ENCODE measurements at places on chromosomes 7 and 10.

GRCh38 chr10:58950618-58951017 lies 225.8 kb upstream of the PHYHIPL start:
- H3K36me3 ChIP-seq = no peaks in the 10 kb centered on the region
- no peaks in the 10 kb centered on the region for H3K27me3 ChIP-seq
- H3K4me1 ChIP-seq = peaks cover 2% of the 10 kb centered on the region
- DNase-seq = no peak

DNA sequence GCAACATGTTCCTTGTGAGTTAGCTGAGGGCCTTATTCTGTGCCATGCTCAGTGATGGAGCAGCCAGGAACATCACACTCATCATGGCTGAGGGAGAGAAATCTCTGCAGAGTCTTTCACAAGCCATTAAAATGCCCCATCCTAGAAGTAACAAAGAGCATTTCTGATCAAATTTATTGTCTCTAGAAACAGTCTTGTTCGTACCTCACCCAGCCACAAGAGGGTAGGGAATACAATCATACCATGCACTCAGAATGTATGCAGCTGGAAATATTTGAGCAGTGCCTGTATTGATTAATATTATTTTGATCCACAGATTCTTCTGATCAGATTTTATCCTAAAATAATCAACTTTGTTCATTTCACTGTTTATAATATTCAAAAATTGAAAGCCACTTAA lies 17.3 kb downstream of the VPS26A start:
- no peak overlapping the region for H3K4me3 ChIP-seq
- H3K36me3 ChIP-seq = no peaks in the 10 kb centered on the region
- H3K4me1 ChIP-seq = no peaks in the 10 kb centered on the region
- no peak for DNase-seq
- no peaks in the 10 kb centered on the region for H3K27me3 ChIP-seq
- H3K27ac ChIP-seq = no peak overlapping the region

DNA sequence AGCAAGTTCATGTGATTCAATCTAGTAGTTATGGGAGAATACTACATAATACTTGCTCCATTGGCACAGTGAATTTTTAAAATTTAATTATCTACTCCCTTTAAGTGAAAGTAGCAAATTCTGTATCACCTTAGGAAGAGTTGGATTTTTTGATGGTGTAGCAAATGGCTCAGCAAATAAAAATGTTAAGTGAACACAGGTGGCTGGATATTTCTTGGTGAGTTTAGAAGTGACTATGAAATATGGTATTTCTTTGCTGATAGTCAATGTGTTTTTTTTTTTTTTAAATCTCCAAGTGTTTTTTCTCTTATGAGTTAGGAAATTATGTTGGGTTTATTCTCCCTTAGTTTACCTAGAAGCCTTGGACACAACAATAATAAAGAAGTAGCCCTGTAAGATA lies 67.8 kb downstream of the CREM start:
- H3K36me3 ChIP-seq = no peaks in the 10 kb centered on the region
- H3K4me1 ChIP-seq = peaks cover 18% of the 10 kb centered on the region
- H3K27me3 ChIP-seq = no peaks in the 10 kb centered on the region
- no peak overlapping the region for H3K27ac ChIP-seq
- DNase-seq = no peak

- DNase-seq = no peak
- no peak overlapping the region for H3K27ac ChIP-seq
- peaks cover 7% of the 10 kb centered on the region for H3K4me1 ChIP-seq
Measured at GRCh38 chr10:118058371-118058770, 11.6 kb upstream of the RAB11FIP2 start.

DNA sequence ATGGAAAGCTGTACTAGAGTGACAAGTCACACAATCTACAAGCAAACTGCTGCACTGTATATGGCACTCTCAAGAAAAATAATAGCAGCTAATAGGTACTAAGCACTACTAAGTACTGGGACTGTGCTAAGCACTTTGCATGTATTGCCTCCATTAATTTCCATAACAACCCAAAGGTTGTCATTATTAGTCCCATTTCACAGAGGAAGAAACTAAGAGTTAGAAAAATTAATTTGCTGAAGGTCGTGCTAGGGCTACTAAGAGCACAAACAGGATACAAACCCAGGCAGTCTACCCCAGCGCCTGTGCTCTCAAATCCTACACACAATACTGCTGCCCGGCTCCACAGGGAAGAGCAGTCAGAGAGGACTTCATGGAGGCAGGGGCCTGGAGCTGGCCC lies 51.7 kb downstream of the DLG5 start:
- DNase-seq = no peak
- no peak overlapping the region for H3K4me3 ChIP-seq
- peaks cover 88% of the 10 kb centered on the region for H3K4me1 ChIP-seq
- H3K27me3 ChIP-seq = no peaks in the 10 kb centered on the region
- no peaks in the 10 kb centered on the region for H3K36me3 ChIP-seq

GRCh38 chr10:100735337-100736143 lies 9.8 kb upstream of the PAX2 start:
- no peaks in the 10 kb centered on the region for H3K36me3 ChIP-seq
- peaks cover 53% of the 10 kb centered on the region for H3K4me1 ChIP-seq
- peak overlapping the region; percentile 34 for H3K4me3 ChIP-seq
- no peak overlapping the region for H3K27ac ChIP-seq
- DNase-seq = no peak
- peaks cover 56% of the 10 kb centered on the region for H3K27me3 ChIP-seq

GRCh38 chr10:35783305-35783838 lies 141.3 kb upstream of the FZD8 start:
- no peak overlapping the region for H3K27ac ChIP-seq
- H3K36me3 ChIP-seq = no peaks in the 10 kb centered on the region
- peaks cover 10% of the 10 kb centered on the region for H3K27me3 ChIP-seq
- H3K4me1 ChIP-seq = no peaks in the 10 kb centered on the region
- no peak overlapping the region for H3K4me3 ChIP-seq

- no peak overlapping the region for H3K27ac ChIP-seq
- no peaks in the 10 kb centered on the region for H3K27me3 ChIP-seq
- no peak for DNase-seq
- peaks cover 14% of the 10 kb centered on the region for H3K36me3 ChIP-seq
Measured at GRCh38 chr7:2014391-2015241, 218.1 kb downstream of the MAD1L1 start.

GRCh38 chr10:133372507-133372906 lies 647 bp downstream of the ECHS1 start:
- H3K36me3 ChIP-seq = peaks cover 14% of the 10 kb centered on the region
- no peak for DNase-seq
- H3K4me3 ChIP-seq = peak overlapping the region; percentile 83
- H3K27ac ChIP-seq = no peak overlapping the region
- H3K4me1 ChIP-seq = peaks cover 31% of the 10 kb centered on the region

DNA sequence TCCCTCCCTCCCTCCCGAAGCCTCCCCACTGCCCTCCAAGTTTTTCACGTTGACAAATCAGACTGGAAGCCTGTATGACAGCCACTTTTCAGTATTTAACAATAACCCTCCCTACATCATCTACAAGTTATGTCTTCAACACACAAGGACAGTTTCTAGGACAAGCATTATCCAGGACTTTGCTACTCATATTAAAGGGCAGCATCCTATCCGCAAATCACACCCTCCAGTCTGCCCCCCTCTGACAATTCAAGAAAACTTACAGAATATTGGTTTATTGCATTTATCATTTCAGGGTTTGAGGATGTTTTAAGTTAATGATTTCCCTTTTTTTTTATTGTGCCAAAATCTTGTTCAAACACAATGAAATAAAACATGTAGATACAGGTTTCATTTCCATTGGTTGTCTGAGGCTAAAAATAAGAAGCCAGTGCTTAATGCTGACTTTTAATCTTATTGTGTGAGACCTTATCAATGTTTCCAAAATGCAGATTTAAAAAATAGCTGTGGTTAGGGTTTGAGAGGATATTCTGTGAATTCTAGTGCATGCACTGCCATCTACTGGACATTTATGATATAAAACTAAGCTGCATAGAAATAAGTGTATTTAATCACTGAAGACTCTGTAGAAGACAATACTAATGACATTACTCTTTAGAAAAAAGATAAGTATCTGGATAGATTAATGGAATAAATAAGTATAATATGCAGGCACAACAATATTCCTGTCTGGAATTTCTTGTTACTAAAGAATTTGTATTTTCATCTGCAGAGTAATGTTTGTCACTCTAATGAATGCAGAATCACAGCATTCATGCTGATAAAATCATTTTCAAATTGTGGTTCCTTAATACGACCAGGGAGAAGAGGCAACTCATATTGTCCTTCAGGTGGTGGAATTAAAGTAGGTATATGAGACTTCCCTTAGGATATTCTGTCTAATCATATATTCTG lies 64.1 kb downstream of the CAV1 start:
- no peak overlapping the region for H3K4me3 ChIP-seq
- no peaks in the 10 kb centered on the region for H3K36me3 ChIP-seq
- no peaks in the 10 kb centered on the region for H3K4me1 ChIP-seq
- peak overlapping the region; percentile 1 for H3K27ac ChIP-seq
- no peak for DNase-seq

- DNase-seq = no peak
- H3K27ac ChIP-seq = peak overlapping the region; percentile 88
- no peaks in the 10 kb centered on the region for H3K36me3 ChIP-seq
- H3K4me1 ChIP-seq = peaks cover 5% of the 10 kb centered on the region
Measured at GRCh38 chr7:30912986-30913811, 1.5 kb downstream of the AQP1 start.

GRCh38 chr10:50621968-50622705 lies 1.6 kb downstream of the SGMS1 start:
- no peaks in the 10 kb centered on the region for H3K27me3 ChIP-seq
- H3K4me1 ChIP-seq = peaks cover 38% of the 10 kb centered on the region
- H3K36me3 ChIP-seq = no peaks in the 10 kb centered on the region
- DNase-seq = peak; percentile 41

GRCh38 chr7:88758381-88759229 lies 895 bp upstream of the ZNF804B start:
- H3K4me3 ChIP-seq = no peak overlapping the region
- H3K36me3 ChIP-seq = no peaks in the 10 kb centered on the region
- DNase-seq = no peak
- no peak overlapping the region for H3K27ac ChIP-seq
- peaks cover 15% of the 10 kb centered on the region for H3K4me1 ChIP-seq
- peaks cover 21% of the 10 kb centered on the region for H3K27me3 ChIP-seq

- DNase-seq = no peak
- H3K4me1 ChIP-seq = no peaks in the 10 kb centered on the region
- no peak overlapping the region for H3K27ac ChIP-seq
- no peaks in the 10 kb centered on the region for H3K27me3 ChIP-seq
- H3K36me3 ChIP-seq = no peaks in the 10 kb centered on the region
- no peak overlapping the region for H3K4me3 ChIP-seq
Measured at GRCh38 chr7:69906283-69906995, 308.2 kb downstream of the AUTS2 start.
